ENCODE measurements at places on chromosomes 2 and 18.

- no peak for DNase-seq
Measured at GRCh38 chr18:35289293-35289692, 736 bp downstream of the ZSCAN30 start.

- no peak for DNase-seq
Measured at GRCh38 chr2:127092901-127093516, 13.9 kb downstream of the BIN1 start.

GRCh38 chr18:48229552-48229981 is 179.6 kb downstream of the ZBTB7C start:
- no peak for DNase-seq

GRCh38 chr18:21303895-21304294 is 61.9 kb downstream of the GREB1L start:
- no peak for DNase-seq

DNA sequence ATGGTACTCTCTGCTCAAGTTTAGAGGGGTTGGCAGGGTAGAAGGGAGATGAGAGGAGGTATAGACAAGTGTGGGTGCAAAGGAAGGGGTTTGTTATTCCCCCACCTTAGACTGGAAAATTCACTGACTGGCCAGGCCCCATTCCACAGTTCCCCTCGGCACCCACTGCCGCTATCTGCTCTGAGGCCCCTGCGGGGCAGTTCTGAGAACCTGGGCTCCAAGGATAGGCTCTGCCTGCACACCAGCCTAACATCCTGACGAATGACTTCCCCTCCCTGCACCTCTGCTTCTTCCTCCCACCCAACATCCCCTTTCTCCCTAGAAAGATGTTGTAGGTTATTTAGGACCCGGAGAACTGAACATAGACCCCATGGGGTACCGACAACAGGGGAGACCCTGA is 303.9 kb upstream of the HDAC4 start:
- no peak for DNase-seq

- DNase-seq = no peak
Measured at GRCh38 chr2:12164689-12165088, 418.3 kb downstream of the LPIN1 start.

GRCh38 chr2:3181416-3182010 is 196.1 kb downstream of the EIPR1 start:
- no peak for DNase-seq

GRCh38 chr2:172299741-172300140 is 127.6 kb upstream of the ITGA6 start:
- no peak for DNase-seq

GRCh38 chr2:158112992-158113391 is 11.3 kb downstream of the UPP2 start:
- DNase-seq = no peak

GRCh38 chr2:207891086-207891844 is 121.6 kb upstream of the FZD5 start:
- DNase-seq = no peak

- no peak for DNase-seq
Measured at GRCh38 chr2:769771-770170, 92.6 kb upstream of the TMEM18 start.

DNA sequence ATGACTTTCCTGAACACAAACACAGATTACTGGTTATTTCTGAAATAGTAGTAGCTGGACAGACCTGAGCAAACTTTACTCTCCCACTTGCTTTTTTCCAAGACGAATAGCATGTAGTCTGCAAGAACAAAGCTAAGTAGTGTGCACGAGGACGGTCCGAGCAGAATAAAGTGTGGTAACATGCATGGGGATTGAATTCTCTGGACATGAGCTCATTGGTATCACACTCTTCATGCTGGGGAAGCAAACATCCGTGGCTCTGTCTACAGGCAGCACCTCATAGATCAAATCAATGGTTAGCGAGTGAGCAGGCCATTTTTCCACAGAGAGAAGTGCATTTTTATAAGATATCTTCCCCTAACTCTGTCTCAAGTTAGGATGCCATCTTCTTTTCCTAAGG is 164.8 kb upstream of the STK17B start:
- DNase-seq = no peak

DNA sequence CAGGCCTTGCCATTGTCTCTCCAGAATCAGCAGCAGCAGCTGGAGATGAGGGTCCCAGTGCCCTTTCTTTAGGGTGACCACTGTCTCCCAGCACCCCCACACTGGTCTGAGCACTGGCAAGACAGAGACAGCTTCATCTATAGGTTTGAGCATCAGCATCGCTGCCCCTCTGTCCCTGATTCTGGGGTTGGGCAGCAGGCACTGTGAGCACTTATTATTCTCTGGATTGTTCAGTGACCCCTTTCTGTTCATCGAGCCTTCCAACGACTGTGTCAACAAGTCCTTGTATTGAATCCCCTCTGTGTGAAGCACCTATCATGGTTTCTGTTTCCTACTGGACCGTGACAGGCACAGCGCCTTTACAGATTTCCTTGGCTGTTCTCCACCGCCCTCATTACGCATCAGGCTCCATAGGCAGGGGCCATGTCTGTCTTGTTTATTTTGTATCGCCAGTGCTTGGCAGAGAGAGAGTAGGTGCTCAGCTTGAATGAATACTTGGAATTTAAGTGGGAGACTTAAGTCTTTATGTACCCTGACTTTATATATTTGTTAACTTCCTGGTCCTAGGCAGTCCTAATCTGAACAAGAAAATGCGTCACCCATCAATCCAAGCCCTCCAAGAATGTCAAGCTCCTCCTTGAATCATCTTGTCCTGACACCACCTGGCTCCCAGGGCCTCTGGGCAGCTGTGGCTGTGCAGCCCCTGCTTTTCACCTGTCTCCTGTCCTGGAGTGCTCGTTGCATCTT is 11.4 kb downstream of the MALL start:
- no peak for DNase-seq

DNA sequence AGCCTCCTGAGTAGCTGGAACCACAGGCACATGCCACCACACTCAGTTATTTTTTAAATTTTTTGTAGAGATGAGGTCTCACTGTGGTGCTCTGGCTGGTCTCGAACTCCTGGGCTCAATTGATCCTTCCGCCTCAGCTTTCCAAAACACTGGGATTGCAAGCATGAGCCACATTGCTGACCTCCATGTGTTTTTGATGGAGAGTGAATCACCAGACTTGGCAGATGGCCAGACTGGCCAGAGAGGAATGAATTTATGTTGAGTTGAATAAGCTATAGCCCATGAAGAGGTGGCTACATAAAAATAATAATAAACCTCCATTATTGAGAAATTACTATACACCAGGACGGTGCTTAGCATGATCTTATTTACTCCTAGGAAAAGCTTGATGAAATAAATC is 91.5 kb downstream of the MREG start:
- no peak for DNase-seq

DNA sequence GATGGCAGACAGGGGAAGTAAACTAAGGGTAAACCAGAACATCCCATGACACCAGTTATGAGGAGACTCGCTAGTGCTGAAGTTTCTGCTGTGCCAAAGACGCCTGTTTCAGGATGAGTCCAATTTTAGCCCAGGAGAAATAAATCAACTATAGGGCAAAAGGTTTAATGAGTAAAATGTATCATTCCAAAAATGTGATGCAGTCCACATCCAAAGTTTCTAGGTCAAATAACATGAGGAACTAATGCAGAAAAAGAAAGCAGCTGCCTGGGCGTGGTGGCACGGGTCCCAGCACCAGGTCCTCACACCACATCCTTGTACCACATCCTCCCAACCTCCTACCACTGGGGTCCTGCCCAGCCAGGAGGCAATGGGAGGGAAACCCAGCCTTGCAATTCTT is 126.9 kb upstream of the CTAGE1 start:
- no peak for DNase-seq

- DNase-seq = no peak
Measured at GRCh38 chr2:219031005-219031738, 10.1 kb downstream of the CFAP65 start.

- peak; percentile 67 for DNase-seq
Measured at GRCh38 chr18:61893971-61894750, 1.4 kb upstream of the RNF152 start.

DNA sequence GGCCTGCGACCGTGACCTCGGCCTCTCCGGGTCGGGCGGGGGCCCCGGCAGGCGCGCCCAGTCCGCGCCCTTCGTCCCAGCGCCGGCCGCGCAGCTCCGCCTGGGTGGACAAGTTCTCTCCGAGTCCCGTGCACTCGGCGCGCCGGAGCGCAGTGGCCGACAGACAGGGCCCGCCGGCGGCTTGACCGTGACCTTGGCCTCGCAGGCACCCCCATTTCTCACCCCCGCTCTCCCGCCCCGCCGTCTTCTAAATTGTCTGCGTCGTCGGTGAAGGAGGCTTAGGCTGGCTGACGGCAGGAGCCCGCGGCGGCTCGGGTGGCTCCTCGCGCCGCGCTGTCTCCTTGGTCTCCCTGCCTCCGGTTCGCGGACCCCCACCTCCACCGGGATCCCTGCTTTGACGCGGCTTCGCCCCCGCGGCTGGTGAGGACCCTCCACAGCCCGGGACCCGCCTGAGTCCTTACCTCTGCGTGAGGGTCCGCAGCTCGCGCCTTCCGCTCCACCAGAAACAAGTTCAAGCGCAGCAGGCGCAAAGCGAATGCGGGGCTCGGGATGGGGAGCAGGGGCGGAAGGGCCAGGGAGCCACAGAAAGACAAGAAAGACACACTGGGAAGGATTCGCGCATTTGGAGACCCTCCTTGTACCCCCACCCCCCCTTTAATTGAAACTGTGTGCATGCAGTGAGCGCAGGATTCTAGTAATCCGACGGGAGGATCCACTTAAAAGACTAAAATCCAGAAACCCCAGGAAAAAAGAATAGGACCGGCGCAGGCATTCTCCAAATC is 4.0 kb downstream of the PTGR3 start:
- DNase-seq = no peak

- no peak for DNase-seq
Measured at GRCh38 chr2:173719471-173719870, 245.7 kb downstream of the SP3 start.

GRCh38 chr2:98489971-98490962 is 45.6 kb downstream of the INPP4A start:
- no peak for DNase-seq

GRCh38 chr2:70087702-70088597 is 673 bp downstream of the PCBP1 start:
- peak; percentile 52 for DNase-seq

DNA sequence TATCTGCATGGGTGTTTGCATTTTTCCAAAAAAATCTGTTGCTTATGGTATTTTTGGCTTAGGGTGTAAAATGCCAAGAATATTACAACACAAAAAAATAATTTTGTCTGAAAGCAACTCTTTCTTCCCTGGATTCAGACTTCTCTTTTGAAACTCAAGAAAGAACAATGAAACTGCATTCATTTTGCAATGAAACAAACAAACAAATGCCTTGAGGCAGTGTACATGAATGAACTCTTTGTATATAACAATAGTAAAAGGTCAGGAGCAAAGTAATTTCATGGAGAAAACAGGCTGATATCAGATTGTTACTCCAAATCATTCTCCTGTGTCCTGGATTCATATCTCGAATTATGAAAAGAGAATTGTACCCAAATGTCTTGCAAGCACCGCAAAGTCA is 301.6 kb upstream of the CDH20 start:
- DNase-seq = no peak
